AML-193 (cell line): ENCODE measurements at places on chromosomes 1 and 21.

GRCh38 chr1:51627672-51628071 is 10.8 kb downstream of the OSBPL9 start:
- DNase-seq: peak; percentile 75

DNA sequence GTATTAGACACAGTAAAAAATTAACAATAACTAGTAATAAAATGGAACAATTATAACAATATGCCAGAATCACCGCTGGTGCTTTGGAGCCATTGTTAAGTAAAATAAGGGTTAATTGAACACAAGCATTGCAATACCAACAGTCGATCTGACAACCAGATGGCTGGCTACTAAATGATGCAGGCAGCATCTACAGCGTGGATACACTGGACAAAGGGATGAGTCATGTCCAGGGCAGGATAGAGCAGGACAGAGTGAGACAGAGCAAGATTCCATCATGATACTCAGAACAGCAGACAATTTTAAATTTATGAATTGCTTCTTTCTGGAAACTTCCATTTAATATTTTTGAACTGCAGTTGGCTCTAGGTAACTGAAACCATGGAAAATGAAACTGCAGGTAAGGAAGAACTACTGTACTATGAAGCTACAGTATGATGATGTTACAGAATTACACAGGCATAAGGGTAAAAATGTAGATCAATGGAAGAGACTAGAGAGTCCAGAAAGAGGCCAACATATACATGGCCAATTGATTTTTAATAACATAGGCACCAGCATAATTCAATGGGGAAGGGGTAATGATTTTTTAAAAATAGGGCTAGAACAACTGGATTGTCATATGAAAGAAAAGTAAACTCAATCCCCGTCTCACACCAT is 168.7 kb downstream of the RRAGC start:
- no peak for DNase-seq

DNA sequence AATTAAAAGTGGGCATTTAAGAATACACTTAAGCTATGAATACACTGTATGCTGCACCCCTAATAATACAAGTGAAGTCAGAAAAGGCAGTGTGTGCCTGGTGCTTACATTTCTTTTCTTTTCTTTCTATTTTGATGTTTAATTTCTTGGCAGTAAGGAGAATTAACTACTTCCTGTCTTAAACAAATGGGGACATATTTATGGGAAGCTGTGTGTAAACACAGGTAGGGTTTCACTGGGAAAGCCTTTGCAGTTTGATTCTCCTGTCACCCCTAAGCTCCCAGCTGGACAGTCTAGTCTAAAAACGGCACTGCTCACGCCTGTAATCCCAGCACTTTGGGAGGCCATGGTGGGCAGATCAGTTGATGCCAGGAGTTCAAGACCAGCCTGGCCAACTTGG is 146.0 kb downstream of the MIS18A start:
- no peak for DNase-seq

DNA sequence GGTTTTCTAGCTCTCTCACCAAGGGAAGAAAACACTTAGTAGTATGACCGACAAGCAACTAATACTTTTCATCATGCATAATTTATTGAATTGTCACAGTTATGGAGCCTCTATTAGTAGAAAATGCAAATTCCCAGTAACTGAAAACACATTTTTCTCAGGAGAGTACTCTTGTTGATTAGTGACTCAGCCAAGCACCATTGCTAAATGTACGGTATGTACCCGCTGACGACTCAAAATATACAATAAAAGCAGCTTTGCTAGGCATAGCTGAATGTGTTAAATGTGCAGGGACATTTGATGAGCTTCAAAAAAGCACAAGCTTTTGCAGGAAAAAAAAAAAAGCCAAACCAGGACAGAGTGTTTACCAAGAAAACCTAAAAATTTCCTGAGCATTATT is 63.9 kb downstream of the WDR64 start:
- no peak for DNase-seq

GRCh38 chr1:240136402-240136801 is 44.7 kb downstream of the FMN2 start:
- DNase-seq: no peak

DNA sequence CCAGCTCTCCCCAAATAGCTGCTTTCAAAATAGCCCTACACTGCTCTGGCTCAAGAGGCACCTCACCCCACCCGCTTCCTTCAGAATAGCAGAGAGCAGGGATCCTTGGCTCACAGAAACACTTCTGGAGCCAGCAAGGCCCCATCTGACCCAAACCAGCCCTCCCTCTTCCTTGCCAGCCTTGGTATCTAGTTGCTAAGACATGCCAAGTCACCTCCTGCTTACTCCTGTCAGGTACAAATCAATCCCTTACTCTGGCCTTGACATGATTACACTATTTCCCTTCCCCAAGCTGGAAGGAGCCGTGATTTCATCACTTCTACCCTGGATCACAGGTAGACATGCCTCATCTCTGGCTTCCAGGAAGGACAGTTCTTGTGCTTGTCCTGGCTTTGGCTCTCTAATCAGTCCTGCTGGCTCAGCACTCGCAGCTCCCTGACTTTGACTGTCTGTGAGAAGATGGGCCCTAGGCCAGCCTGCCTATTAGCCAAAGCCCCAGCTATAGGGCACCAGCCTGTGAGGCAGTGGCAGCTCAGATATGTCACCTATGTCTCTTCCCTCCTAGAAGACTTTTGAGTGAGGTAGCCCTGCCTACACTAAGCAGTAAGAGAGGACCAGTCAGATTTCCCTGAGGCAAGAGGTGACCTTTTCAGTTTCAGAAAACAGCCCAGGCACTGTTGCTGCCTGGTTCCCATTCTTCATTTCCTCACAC is 8.9 kb upstream of the MUTYH start:
- DNase-seq: no peak
